Activated CD8-positive, alpha-beta T cell treated with anti-CD3 and anti-CD28 coated beads, Interleukin-2, amount 10 ng/mL, durations not matched to agents 7 days and 5 days (primary cell): ENCODE measurements at places on chromosomes 1 and 21. TPM values are rescaled to one million over a fixed set of nuclear protein-coding genes. Genes with fewer than 3 reads are reported as not detected.

ATF3 gene
- total RNA-seq: 12.5 TPM

C2CD2 gene
- 5.6 TPM for total RNA-seq

TEDDM1 gene
- total RNA-seq: not detected

AGO1 gene
- total RNA-seq: 20.8 TPM

PGLYRP3 gene
- not detected for total RNA-seq

C1QTNF12 gene
- total RNA-seq: 1.8 TPM

GPR52 gene
- total RNA-seq: 2.2 TPM

PYHIN1 gene
- total RNA-seq: 11.5 TPM

MFAP2 gene
- total RNA-seq: not detected

BRDT gene
- not detected for total RNA-seq

CHRM3 gene
- not detected for total RNA-seq

OR2T8 gene
- total RNA-seq: not detected

SSU72 gene
- total RNA-seq: 123 TPM

GSTM1 gene
- 30.2 TPM for total RNA-seq

SAMSN1 gene
- total RNA-seq: 103 TPM

PRRX1 gene
- total RNA-seq: not detected

MARK1 gene
- total RNA-seq: not detected

HJV gene
- total RNA-seq: not detected

SPRR2G gene
- not detected for total RNA-seq

TLR5 gene
- total RNA-seq: 0.44 TPM

CFAP45 gene
- total RNA-seq: 0.34 TPM

CACNA1S gene
- total RNA-seq: not detected

IKBKE gene
- total RNA-seq: 70.1 TPM

CXADR gene
- 0.26 TPM for total RNA-seq

VANGL1 gene
- total RNA-seq: 14.8 TPM

SYPL2 gene
- total RNA-seq: not detected

DYNLT5 gene
- not detected for total RNA-seq

GJA9 gene
- not detected for total RNA-seq

TSACC gene
- 0.76 TPM for total RNA-seq

GJC2 gene
- 4.1 TPM for total RNA-seq

LCE5A gene
- not detected for total RNA-seq

AGBL4 gene
- not detected for total RNA-seq

ALDH9A1 gene
- total RNA-seq: 42.7 TPM

ASAP3 gene
- 0.83 TPM for total RNA-seq

VANGL2 gene
- total RNA-seq: not detected

AVPR1B gene
- total RNA-seq: not detected

FBLIM1 gene
- total RNA-seq: not detected

LENEP gene
- total RNA-seq: 1.1 TPM

SPATA6 gene
- 0.95 TPM for total RNA-seq

RUNX3 gene
- 147 TPM for total RNA-seq

TPTE gene
- not detected for total RNA-seq

RGS18 gene
- total RNA-seq: 0.40 TPM

METTL25B gene
- 30.0 TPM for total RNA-seq

FAM177B gene
- total RNA-seq: not detected

ANGPTL1 gene
- total RNA-seq: not detected

ESRRG gene
- not detected for total RNA-seq
